A673 (cell line): ENCODE measurements at places on chromosomes 16 and 17. TPM values are rescaled to one million over a fixed set of nuclear protein-coding genes. Genes with fewer than 3 reads are reported as not detected.

GRCh38 chr17:50829332-50829731 lies 6.1 kb upstream of the WFIKKN2 start:
- no peak for DNase-seq
- no peak overlapping the region for H3K27ac ChIP-seq
- no peaks in the 10 kb centered on the region for H3K4me1 ChIP-seq
- H3K27me3 ChIP-seq, result no peaks in the 10 kb centered on the region

DNA sequence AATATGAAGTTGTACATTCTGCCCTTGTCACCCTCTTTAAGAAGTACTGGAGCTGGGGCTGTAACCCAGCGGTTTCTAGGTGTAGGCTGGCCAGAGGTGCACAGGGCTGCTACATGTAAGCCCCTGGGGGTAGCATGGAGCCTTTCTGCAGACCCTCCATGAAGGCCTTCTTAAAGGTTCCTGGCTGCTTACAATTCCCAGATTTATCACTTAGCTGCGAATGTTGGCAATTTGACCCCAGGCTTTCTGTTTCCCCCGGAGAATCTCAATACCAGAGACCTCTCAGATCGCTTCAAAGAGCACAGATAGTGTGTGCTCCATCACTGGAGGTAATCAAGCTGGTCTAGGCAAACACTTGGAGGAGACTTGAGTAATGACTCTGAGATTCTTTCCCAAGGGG lies 309.4 kb downstream of the CBLN1 start:
- no peaks in the 10 kb centered on the region for H3K36me3 ChIP-seq
- no peaks in the 10 kb centered on the region for H3K4me1 ChIP-seq
- DNase-seq, result no peak
- H3K4me3 ChIP-seq, result no peak overlapping the region
- H3K27me3 ChIP-seq, result no peaks in the 10 kb centered on the region

DNA sequence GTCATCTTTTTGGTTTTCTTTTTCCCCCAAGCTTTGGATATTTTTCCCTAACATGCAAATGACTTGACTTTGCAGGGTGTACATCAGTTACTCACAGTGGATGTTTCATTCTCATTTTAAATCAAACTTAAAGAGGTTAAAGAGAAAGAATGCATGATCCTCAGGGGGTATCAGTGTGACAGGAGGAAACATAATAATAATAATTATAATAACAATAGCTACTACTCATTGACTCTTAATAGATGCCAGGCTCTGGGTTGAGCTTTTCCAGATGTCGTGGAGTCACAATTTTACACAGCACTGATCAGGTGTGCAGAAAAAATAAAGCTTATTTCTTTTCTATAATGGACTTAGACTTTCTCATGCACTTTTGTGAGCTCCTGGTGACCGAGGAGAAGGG lies 157.2 kb upstream of the CACNG3 start:
- peaks cover 28% of the 10 kb centered on the region for H3K4me1 ChIP-seq
- DNase-seq, result peak; percentile 74
- H3K27me3 ChIP-seq, result no peaks in the 10 kb centered on the region

- DNase-seq, result no peak
- no peak overlapping the region for H3K27ac ChIP-seq
- peaks cover 9% of the 10 kb centered on the region for H3K4me1 ChIP-seq
- no peak overlapping the region for H3K4me3 ChIP-seq
- H3K36me3 ChIP-seq, result peaks cover 39% of the 10 kb centered on the region
Measured at GRCh38 chr17:75266316-75267152, 4.5 kb downstream of the MIF4GD start.

DNA sequence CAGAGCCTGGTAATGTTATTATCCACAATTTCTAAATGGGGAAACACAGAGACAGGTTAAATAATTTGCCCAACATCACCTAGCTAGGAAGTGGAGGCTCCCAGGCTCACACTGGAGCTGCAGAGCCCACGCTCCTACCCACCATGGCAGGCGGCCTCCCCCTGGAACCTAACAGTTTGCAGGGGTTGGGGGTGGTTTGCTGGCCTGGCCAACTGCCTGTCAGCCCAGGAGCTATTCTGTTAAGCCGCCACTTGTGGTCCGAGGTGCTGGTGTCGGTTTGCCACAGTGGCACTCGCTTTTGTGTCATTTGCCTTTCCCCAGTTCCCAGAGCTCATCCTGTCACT lies 3.6 kb downstream of the PRCD start:
- H3K27ac ChIP-seq, result no peak overlapping the region
- no peak overlapping the region for H3K4me3 ChIP-seq
- peaks cover 44% of the 10 kb centered on the region for H3K4me1 ChIP-seq

Gene DHRS13
- total RNA-seq, result 37.3 and 41.9 TPM in 2 replicates

GRCh38 chr17:47698749-47699535 lies 5.0 kb downstream of the TBKBP1 start:
- no peak overlapping the region for H3K27ac ChIP-seq
- H3K27me3 ChIP-seq, result no peaks in the 10 kb centered on the region
- H3K4me1 ChIP-seq, result no peaks in the 10 kb centered on the region
- peaks cover 4% of the 10 kb centered on the region for H3K36me3 ChIP-seq

Gene KCNH4
- 0.28 TPM in 1 of 2 replicates, not detected in the other for total RNA-seq

GRCh38 chr16:54270711-54271110 lies 15.9 kb downstream of the IRX3 start:
- no peaks in the 10 kb centered on the region for H3K36me3 ChIP-seq
- H3K4me3 ChIP-seq, result no peak overlapping the region
- DNase-seq, result no peak
- no peaks in the 10 kb centered on the region for H3K4me1 ChIP-seq
- H3K27ac ChIP-seq, result no peak overlapping the region

Gene FBXW10B
- 1.0 and 1.5 TPM in 2 replicates for total RNA-seq

- no peak overlapping the region for H3K27ac ChIP-seq
- H3K4me1 ChIP-seq, result no peaks in the 10 kb centered on the region
- no peak for DNase-seq
- no peak overlapping the region for H3K4me3 ChIP-seq
- H3K27me3 ChIP-seq, result no peaks in the 10 kb centered on the region
Measured at GRCh38 chr16:47716571-47716970, 255.4 kb downstream of the PHKB start.

Gene CES5A
- not detected in 2 replicates for total RNA-seq

DNA sequence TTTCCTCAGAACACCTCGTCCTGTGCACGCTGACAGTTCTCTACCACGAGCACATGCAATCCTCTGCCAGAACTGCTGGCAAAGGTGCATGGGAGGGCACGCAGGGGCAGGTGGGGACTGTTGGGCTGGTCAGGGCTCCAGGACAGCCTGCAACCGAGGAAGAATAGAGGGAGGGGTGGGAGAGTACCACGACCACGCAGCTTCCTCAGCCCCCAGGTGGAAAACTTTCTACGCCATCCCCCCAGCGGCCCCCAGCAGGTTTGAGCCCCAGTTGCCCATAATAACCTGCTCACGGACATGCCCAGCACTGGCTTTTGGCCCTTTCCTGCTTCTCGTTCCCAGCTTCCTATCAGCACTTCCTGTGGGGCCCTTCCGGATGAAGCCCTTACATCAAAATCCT lies 199.3 kb downstream of the C16orf95 start:
- no peak overlapping the region for H3K4me3 ChIP-seq
- H3K36me3 ChIP-seq, result no peaks in the 10 kb centered on the region
- no peaks in the 10 kb centered on the region for H3K4me1 ChIP-seq
- no peak overlapping the region for H3K27ac ChIP-seq
- no peaks in the 10 kb centered on the region for H3K27me3 ChIP-seq

DNA sequence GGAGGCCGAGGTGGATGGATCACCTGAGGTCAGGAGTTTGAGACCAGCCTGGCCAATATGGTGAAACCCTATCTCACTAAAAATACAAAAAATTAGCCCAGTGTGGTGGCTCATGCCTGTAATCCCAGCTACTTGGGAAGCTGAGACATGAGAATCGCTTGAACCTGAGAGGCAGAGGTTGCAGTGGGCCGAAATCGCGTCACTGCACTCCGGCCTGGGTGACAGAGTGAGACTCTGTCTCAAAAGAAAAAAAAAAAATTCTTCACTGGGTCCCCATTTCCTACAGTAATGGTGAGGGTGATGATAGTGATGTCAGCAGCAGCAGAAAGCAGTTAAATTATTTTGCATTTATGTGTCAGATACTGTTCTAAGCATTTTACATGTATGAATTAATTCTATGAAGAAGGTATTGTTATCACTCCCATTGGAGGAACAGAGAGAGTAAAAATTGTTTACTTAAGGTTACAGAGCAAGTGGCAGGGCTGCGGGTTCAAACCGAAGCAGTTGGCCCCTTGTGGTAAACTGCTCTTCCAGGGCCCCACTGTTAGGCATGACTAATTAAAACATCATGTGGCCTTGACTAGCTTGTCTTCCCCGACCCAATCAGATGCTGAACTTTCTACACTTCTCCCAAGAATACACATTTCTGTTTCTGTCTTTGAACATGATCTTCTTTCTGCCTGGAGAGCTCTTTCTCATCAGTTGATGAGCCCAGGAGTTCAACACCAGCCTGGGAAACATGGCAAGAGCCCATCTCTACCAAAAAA lies 45.8 kb downstream of the STAT3 start:
- no peak overlapping the region for H3K27ac ChIP-seq
- no peaks in the 10 kb centered on the region for H3K27me3 ChIP-seq
- H3K36me3 ChIP-seq, result peaks cover 5% of the 10 kb centered on the region
- no peaks in the 10 kb centered on the region for H3K4me1 ChIP-seq
- H3K4me3 ChIP-seq, result no peak overlapping the region

- H3K4me1 ChIP-seq, result peaks cover 3% of the 10 kb centered on the region
- H3K4me3 ChIP-seq, result no peak overlapping the region
- H3K36me3 ChIP-seq, result no peaks in the 10 kb centered on the region
- H3K27ac ChIP-seq, result no peak overlapping the region
- DNase-seq, result no peak
Measured at GRCh38 chr17:4354862-4355514, 11.5 kb downstream of the UBE2G1 start.

DNA sequence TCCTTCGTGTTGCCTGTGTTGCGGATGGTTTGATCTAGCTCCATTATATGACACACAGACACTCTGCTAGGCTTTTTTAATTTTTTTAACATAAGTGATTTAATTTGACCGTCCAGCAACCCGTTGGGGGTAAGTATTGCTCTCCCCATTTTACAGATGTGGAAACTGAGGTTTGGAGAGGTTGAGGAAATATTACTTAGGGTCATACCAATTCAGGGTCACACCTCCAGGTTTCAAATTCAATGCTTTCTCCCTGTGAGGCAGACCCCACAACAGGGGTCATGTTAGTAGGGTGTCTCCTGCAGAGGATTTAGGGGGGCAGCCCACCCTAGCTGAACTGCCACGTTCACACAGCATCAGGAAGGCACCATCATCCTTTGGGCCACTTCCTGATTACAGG lies 179.4 kb downstream of the COPRS start:
- no peaks in the 10 kb centered on the region for H3K4me1 ChIP-seq
- no peak overlapping the region for H3K4me3 ChIP-seq
- DNase-seq, result no peak

Gene PGAP3
- 3.6 and 7.6 TPM in 2 replicates for total RNA-seq

GRCh38 chr16:20331635-20332034 lies 4.3 kb upstream of the GP2 start:
- no peak for DNase-seq
- H3K36me3 ChIP-seq, result no peaks in the 10 kb centered on the region
- H3K4me3 ChIP-seq, result no peak overlapping the region
- no peak overlapping the region for H3K27ac ChIP-seq
- H3K27me3 ChIP-seq, result no peaks in the 10 kb centered on the region

GRCh38 chr16:752007-752312 lies 8.6 kb upstream of the MSLN start:
- H3K36me3 ChIP-seq, result no peaks in the 10 kb centered on the region
- no peak for DNase-seq
- H3K27me3 ChIP-seq, result no peaks in the 10 kb centered on the region
- no peaks in the 10 kb centered on the region for H3K4me1 ChIP-seq

DNA sequence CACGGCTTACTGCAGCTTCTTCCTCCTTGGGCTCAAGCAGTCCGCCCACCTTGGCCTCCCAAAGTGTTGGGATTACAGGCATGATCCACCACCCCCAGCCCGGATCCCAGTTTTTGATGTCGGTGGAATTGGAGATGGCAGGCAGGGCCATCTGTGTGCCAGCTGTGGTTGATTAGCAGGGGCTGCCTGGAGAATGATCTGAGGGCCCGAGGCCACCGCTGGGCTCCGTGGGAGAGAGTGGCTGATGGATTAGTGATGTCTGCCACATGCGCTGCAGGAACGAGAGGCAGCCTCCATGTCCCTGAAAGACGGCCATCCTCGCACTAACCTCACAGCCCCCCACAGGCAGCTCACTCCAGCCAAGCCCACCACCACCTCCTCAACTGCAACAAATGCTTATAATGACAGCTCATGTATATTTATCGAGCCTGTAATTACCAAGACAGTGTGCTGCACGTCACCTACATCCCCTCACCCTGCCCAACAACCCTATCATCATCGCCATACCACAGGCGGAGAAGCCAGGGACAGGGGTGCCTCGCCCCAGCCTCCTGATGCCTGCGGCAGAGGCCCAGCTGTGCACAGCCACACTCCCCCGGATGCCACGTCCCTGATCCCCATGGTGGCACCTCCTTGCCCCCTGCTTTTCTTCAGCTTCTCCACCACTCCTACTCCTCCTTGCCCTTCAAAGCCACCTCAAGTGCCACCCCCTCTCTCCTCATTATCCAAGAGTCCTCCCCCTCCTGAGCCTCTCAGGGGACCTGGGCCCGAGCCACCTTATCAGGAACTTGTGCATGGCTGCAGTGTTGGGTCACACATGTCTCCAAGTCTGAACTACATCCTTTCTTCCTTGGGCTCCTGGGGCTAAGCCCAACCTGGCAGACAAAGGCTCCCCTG lies 33.2 kb downstream of the ACTG1 start:
- H3K27me3 ChIP-seq, result no peaks in the 10 kb centered on the region
- no peak overlapping the region for H3K27ac ChIP-seq
- H3K36me3 ChIP-seq, result no peaks in the 10 kb centered on the region
- DNase-seq, result peak; percentile 50
- H3K4me1 ChIP-seq, result peaks cover 46% of the 10 kb centered on the region
- H3K4me3 ChIP-seq, result no peak overlapping the region

GRCh38 chr16:84326545-84326944 lies 31.9 kb downstream of the WFDC1 start:
- no peaks in the 10 kb centered on the region for H3K36me3 ChIP-seq
- H3K4me3 ChIP-seq, result no peak overlapping the region
- no peak for DNase-seq
- no peaks in the 10 kb centered on the region for H3K27me3 ChIP-seq
- no peaks in the 10 kb centered on the region for H3K4me1 ChIP-seq
- no peak overlapping the region for H3K27ac ChIP-seq

- no peaks in the 10 kb centered on the region for H3K4me1 ChIP-seq
- H3K27me3 ChIP-seq, result no peaks in the 10 kb centered on the region
Measured at GRCh38 chr16:12236589-12236988, 260.1 kb downstream of the SNX29 start.

GRCh38 chr17:70205401-70205800 lies 36.1 kb downstream of the KCNJ2 start:
- no peak for DNase-seq
- H3K4me1 ChIP-seq, result no peaks in the 10 kb centered on the region
- no peak overlapping the region for H3K4me3 ChIP-seq

- no peak for DNase-seq
- H3K27me3 ChIP-seq, result no peaks in the 10 kb centered on the region
- no peak overlapping the region for H3K4me3 ChIP-seq
Measured at GRCh38 chr16:78163772-78164670, 64.6 kb downstream of the WWOX start.

GRCh38 chr17:30199600-30199999 lies 35.9 kb downstream of the SLC6A4 start:
- H3K4me1 ChIP-seq, result no peaks in the 10 kb centered on the region
- no peaks in the 10 kb centered on the region for H3K27me3 ChIP-seq
- no peak overlapping the region for H3K4me3 ChIP-seq

- H3K4me3 ChIP-seq, result no peak overlapping the region
- no peaks in the 10 kb centered on the region for H3K4me1 ChIP-seq
- H3K27ac ChIP-seq, result peak overlapping the region; percentile 23
- H3K27me3 ChIP-seq, result no peaks in the 10 kb centered on the region
- DNase-seq, result no peak
- peaks cover 30% of the 10 kb centered on the region for H3K36me3 ChIP-seq
Measured at GRCh38 chr17:62611728-62612127, 15.7 kb upstream of the MRC2 start.

Gene TBC1D3
- not detected in 2 replicates for total RNA-seq

Gene FOXL1
- 0.13 and 0.20 TPM in 2 replicates for total RNA-seq

Gene KRT33B
- total RNA-seq, result not detected in 2 replicates
